ENCODE measurements at places on chromosomes 1 and 21.

GRCh38 chr1:19610282-19610981 lies 33.7 kb upstream of the NBL1 start:
- no peak for DNase-seq

- DNase-seq: no peak
Measured at GRCh38 chr1:98940722-98941079, 64.0 kb downstream of the PLPPR5 start.

GRCh38 chr21:26815197-26815596 lies 30.0 kb downstream of the ADAMTS1 start:
- no peak for DNase-seq

- no peak for DNase-seq
Measured at GRCh38 chr1:218024211-218024720, 260.8 kb upstream of the RRP15 start.
